ENCODE measurements at places on chromosomes 1 and 21.
A peak's percentile ranks its signal among the peaks of the same experiment; 100 is the strongest.

DNA sequence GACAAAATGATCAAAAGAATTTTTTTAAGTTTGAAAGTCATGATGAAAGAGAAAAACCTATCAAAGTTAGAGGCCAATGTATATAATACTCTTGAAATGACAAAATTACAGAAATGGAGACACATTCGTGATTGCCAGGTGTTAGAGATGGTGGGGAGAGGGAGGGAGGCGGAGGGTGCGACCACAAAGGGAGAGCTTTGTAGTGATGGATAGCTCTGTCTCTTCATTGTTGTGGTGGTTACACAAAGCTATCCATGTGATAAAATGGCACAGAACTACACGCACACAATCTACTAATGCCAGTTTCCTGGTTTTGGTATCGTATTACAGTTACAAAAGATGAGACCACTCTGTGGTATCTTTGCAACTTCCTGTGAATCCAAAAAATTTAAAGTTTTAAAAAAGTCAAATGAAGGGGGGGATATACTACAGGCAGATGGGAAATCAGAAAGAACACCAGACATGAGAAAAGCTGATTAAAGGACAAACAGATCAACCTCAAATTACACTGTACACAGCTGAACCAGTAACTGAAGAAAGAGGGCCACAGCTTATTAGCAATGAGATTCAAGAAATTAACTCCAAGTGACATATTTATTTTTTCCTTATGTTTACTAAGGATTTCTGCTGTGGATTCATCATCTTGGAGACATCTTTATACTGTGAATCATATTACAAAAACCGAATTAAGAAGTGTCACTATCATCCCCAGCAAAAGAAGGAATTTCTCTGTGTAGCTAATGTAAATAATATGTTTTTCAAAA is 199.1 kb downstream of the SLC45A1 start:
- DNase-seq, result no peak

DNA sequence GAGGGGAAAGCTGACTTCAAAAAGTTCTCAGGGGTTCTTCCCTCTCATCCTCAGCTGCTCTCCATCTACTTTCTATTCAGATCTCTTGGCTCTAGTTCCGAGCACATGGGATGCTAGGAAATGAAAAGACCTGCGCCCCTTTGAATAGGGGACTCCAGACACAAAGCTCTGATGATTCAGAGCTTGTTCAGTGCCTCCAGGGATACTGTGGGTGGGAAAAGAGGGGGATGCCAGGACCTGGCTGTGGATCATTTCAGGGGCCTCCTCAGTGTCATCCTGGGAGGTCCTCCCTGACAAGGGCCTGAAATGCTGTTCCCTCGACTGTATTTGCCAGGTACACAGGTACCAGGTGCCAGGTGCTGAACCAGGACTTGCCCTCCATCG is 943 bp upstream of the KIAA0040 start:
- no peak for DNase-seq

GRCh38 chr1:172818841-172819527 is 160.1 kb downstream of the FASLG start:
- DNase-seq, result peak; percentile 28

DNA sequence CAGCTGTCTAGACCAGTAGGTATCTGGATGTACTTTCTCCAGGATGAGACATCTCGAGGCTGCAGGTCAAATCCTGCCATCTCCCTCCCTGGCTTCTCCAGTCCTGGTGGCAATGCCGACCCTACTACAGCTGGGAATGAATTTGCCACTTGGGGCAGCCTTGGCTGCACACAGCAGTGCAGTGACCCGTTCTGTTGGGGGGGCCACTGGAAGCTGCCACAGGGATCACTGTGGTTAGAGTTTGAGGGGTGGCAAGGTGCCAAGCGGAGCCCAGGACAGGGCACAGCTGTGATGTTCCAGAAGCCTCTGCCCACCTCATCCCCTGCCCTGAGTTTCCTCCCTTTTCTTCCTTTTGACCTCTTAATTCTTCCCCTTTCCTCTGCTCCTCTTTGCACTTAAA is 17.1 kb downstream of the COL6A2 start:
- no peak for DNase-seq

GRCh38 chr1:246580497-246581370 is 14.5 kb downstream of the CNST start:
- no peak for DNase-seq
